NCI-H69 (cell line): ENCODE measurements at places on chromosomes 6 and 20.

GRCh38 chr6:19525673-19526072, 311.5 kb upstream of the ID4 start:
- DNase-seq, result no peak

DNA sequence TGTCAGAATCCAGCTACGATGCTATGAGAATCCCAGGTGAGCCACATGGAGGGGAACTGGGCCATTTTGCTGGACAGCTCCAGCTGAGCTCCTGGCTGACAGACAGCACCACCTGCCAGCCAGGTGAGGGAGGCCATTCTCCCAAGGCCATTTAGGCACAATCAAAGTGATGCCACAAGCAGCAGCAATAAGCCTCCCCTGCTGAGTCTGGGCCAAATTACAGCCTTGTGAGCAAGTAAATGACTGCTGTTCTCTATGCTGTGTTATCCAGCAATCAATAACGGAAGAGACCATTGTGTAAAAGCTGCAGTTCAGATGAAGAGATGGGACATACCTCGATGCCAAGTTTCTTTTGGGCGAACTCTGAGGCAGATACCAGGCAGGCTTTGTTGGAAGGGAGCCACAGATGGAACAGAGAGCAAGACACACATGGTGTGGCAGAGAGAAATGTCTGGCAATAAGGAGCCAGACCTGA, 14.0 kb upstream of the SCGN start:
- DNase-seq, result peak; percentile 100

DNA sequence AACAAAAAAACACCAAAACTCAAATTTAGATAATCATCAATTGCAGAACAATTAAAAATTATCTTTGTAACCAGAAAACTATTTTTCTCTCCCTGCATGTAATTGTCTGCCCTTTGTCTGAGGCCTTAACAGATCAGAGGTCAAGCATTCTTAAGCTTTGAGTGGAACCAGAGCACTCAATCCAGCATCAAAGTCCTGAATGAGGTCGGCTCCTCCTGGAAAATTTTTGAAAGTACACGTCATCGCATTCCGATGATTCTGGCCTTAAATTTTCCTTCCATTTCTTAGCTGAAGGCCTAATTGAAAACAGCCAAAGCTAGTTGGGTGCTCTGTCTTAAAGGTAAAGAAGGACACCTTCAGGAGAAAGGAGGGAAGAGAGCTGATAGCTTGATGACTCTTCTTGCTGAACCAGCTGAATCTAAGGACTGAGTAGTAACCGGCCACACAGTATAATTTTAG, 510.2 kb upstream of the SULF2 start:
- peak; percentile 5 for DNase-seq

- no peak for DNase-seq
These were observed 334.0 kb upstream of the CHD6 start for GRCh38 chr20:41952166-41952565.

DNA sequence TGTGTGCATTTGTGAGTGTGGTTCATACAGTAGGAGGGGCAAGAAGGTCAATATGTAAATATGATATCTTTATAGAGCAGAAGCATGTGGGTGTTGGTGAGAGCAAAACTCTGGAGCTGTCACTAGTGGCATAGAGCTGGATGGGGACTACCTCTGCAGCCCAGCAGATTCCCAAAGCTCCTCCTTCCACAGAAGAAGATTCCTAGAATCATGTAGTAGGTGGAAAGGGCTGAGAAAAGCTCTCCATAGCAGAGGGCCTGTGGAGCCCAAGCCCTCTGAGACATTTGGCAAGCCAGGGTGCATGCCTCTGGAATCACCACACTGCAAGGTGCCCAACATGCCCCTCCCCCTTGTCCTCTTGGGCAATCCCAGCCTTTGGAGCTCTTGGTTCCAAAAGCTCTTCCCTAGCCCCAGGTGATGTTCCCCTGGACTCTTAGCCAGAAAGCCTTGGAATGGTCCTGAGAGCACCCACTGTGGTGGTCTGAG, 233.2 kb downstream of the LRFN2 start:
- DNase-seq, result peak; percentile 30

DNA sequence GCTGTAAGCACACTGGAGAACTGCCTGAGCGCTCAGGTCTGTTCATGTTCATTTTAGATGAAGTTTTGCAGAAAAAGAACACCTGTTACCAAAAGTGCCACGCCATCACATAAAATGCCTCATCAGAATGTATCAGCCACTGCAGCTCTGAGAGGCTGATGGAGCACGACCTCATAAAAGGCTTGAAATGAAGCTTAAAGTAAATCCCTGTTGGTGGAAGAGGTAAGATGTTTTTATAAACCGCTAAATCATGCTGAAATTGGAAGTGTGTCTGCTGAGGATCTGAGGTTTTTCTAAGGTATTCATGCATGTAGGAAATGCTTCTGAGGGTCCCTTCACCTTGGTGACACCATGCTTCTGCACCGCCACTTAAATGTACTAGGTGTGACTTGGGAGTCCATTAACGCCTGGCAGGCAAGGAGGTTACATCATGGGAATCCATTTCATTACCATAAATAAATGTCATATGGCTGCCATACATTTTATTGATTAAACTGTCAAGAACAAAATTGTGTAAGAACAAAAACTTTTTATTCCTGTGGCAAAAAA, 363.1 kb upstream of the AGPAT4 start:
- no peak for DNase-seq

GRCh38 chr20:21266191-21266536, 37.0 kb upstream of the XRN2 start:
- DNase-seq, result peak; percentile 98

- DNase-seq, result peak; percentile 97
These were observed 1.4 kb upstream of the INSM1 start for GRCh38 chr20:20366551-20366875.

DNA sequence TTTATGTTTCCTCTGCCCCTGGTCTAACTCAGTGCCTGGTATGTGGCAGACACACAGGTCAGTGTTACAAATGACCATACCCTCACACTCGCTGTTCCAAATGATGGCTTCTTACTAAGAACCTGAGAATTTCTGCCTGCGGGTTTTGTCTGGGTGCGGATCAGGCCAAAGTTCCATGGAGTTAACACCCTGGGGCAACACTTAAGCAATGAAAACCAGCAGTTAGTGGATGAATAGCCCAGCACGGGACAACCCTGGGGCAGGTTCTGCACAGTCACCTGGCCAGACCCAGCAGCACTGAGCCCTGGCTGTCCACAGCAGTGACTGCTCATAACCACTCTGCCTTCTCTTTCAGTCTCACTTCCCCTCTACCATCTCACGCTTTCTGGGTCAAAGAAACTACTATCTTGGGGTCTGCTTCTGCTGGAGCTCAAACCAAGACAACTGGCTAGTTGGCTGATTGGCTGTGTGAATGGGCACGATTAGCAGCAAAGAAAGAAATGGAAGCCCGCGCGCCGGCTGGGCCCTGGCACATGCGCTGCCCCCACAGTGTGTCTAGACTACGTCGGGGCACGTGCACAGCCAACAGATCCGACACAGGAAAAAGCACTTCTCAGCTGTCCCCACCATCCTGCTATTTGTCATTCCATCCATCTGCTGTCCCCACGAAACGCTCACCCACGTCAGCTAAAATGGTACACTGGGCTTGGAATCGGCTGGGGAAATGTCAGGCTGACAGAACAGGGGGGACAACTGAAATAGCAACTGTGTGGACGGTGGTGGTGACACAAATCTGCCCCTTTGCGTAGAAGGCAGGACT, 36.6 kb downstream of the MGME1 start:
- DNase-seq, result peak; percentile 76

DNA sequence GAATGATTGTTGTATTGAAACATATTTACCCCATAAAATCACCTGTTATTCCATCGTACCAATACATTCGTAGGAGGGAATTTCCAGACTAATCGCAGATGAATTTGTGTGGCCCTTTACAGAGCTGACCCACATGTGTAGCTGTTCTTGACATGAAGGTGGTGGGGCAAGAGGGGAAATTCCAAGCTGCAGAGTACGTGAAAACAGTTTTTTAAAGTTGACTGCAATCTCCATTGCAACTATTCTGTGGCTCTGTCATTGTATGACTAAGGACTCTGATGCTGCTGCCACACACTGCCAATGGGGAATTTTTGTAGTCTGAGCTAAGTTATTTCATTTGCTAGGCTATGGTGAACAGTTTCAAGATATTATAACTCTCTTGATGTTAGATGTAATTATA, 46.4 kb upstream of the ADTRP start:
- DNase-seq, result no peak

GRCh38 chr6:4518506-4518905, 257.7 kb upstream of the CDYL start:
- no peak for DNase-seq

GRCh38 chr6:12228447-12229146, 61.6 kb upstream of the EDN1 start:
- DNase-seq, result peak; percentile 25

DNA sequence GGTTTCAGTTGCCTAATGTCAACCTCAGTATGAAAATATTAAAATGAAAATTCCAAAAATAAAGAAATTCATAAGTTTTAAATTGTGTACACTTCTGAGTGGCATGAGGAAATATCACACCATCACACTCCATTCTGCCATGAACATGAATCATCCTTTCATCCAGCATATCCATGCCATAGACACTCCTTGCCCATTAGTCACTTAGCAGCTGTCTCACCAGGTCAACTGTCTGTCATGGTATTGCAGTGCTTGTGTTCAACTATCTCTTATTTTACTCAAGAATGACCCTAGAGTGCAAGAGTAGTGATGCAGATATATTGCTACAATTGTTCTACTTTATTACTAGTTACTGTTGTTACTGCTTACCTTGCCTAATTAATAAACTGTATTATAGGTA, 712.4 kb downstream of the EPHA7 start:
- no peak for DNase-seq

DNA sequence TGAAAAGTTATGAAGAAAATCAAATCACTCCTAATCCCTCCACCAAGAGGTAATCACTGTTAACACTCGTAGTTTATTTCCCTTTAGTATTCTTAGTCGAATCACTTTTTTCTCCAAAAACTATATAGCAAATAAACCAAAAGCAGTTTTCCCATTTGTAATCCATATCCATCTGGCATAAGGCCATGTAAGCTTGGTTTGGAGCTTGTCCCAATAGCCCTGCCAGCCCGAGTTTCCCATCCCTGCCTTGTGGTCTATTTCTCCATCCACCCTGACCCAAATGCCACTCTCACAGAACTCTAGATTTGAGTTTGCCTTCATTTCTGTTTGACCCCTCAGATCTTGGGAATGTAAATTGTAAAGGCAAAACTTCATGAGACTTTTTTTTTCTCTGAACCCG, 71.8 kb upstream of the DSP start:
- DNase-seq, result no peak

GRCh38 chr6:169956580-169956979, 205.2 kb downstream of the ERMARD start:
- no peak for DNase-seq

GRCh38 chr6:10610289-10610688, 84.1 kb downstream of the C6orf52 start:
- no peak for DNase-seq

GRCh38 chr20:60667641-60668040, 584.4 kb upstream of the CDH4 start:
- DNase-seq, result no peak

- DNase-seq, result peak; percentile 31
These were observed 26.0 kb downstream of the CEBPB start for GRCh38 chr20:50216543-50217206.

DNA sequence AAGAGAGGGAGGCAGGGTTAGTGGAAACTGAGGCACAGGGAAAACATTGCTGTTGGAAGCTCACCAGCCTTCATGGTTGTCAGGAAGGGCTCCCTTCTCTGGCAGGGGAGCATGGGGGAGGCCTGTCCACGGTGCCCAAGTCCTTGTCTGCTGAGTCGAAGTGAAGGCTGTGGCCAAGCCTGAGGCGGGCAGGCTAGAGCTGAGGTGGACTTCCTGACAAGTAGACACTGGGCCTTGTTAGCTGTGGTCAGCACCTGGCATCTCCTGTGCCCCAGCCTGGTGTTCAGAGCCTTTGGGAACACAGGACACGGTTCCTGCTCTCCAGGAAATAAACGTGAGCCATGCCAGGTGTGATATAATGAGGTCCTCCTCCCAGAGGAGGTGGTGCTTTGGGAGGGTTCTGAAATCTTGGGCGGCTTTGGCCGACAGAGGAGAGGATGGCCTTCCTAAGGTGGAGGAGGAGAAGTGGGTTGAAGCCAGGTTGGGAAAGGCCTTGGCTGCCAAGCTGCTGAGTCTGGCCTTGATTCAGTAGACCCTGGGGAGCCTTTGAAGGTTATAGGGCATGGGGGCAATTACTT, 138.4 kb upstream of the RNF24 start:
- no peak for DNase-seq

- DNase-seq, result no peak
These were observed 176.3 kb downstream of the SCP2D1 start for GRCh38 chr20:18989736-18990474.

- DNase-seq, result peak; percentile 31
These were observed 539 bp downstream of the TMEM200A start for GRCh38 chr6:130366107-130367005.

DNA sequence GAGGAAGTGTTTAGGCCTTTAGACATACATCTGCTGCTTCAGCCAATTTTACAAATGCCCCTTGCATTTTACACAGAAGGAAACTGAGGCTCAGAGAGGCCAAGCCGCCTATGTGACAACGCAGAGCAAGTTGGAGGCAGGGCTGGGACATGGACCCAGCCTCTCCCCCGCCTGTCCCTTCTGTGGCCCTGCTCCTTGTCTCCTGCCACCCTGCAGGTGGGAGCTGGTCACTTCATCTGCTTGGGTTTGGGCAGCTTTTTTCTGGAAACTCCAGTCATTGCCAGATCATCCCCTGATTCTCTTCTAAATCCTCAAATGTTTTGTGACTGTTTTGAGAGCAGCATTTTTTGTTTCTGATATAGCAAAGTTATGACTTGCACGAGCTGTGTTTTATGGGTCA, 68.9 kb downstream of the DLGAP4 start:
- no peak for DNase-seq

GRCh38 chr6:167840526-167841179, 13.9 kb downstream of the AFDN start:
- DNase-seq, result no peak

- DNase-seq, result no peak
These were observed 679.5 kb downstream of the MAFB start for GRCh38 chr20:40009542-40009941.
